Stimulated activated CD4-positive, alpha-beta T cell treated with anti-CD3 and anti-CD28 coated beads, Interleukin-1b, Interleukin-23, amount 100 ng/mL, for 1 hour (primary cell): ENCODE measurements at places on chromosomes 2 and 18.

- DNase-seq = no peak
These were observed 11.2 kb downstream of the CWC22 start for GRCh38 chr2:179995741-179996515.

DNA sequence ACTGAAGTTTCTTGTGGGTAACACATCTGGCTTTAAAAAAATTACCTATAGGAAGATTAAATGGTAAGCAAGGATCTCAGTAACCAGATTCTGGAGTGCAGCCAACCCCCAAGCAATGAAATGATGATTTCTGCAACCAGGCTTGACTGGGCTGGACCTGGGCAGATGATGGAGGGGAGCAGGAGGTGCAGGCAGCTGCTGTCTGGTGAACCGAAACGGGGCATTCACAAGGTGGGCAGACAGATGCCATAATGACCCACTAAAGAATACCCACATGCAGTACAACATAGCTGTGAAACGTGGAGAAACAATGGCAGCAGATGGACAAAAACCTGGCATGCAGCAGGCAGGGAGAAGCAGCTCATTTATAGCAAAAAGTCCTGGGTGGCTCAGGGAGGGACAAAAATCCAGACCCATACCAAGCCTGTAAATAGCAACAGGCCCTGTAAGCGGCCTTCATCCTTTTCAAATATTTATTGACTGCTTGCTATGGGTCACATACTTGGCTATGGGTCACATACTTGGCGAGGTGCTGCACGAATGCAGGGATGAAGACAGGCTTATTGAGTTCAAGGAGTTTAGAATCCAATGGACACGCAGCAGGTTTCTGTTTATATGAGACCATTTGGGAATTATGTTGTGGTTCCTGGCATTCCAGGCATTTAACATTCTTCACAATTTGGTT lies 244.7 kb downstream of the HRH4 start:
- DNase-seq = no peak

DNA sequence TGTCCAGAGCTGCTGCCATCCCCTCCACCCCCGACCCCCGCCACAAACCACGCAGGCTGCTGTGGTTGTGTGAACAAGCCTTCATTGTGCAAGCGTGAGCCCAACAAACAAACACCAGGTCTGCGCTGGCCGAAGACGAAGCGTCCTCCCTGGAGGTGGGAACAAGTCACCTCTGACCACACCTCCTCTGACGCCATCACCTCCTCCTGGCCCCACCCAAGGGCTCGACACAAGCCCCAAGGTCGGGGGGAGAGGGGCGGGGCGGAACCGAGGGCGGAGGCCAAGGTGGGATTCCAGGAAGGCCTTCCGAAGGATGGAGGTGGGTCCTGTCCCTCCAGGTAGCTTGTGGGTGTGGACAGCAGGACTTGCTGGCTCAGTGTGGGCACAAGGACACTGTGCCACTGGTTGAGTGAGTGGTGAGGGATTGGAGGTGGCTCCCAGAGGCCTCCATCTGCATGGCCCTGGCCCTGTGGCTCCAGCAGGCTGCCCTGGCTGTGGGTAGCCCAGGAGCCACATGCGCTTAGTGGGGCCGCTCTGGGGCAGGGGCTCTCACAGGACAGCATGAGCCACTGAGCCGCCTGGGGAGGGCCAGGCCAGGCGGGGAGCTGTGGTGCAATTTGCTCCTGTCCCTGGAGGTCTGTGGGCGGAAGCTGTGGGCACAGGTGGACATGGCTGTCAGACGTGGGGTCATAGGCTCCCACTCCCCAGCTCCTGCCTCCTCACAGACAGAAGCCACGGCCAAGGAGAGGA lies 7.4 kb upstream of the GPR17 start:
- DNase-seq = no peak

DNA sequence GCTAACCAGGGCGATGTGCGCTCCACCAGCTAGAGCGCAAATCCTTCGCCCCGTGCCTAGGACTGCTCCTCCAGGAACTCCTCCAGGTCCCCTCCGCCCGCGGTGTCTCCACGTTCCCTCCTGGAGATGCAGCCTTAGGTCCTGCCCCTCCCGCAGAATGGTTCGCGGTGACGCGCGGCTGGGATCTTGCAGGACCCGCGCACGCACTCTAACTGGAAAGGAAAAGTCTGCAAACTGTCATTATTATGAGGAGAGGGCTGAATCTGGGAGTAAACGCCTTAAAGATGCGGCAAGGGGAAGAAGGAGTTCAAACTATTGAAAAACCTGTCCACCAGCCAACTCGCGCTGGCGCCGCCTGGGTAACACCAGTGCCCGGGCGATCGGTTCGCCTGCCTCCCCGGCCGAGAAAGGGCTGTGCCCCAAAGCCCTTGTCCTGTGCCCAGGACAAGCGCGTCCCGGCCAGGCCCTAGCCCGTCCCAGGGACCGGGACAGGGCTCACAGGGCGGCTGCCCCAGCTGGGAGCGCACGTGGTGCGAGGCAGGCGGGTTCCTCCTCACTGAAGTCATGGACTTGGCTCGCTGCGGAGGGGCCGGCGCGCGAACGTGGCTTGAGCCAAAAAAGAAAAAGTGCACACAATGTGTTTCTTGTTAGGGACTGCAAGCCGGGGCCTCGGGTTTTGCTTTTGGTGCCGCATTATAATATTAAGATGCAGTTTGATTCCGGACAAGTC lies 5.5 kb upstream of the ID2 start:
- DNase-seq = no peak

DNA sequence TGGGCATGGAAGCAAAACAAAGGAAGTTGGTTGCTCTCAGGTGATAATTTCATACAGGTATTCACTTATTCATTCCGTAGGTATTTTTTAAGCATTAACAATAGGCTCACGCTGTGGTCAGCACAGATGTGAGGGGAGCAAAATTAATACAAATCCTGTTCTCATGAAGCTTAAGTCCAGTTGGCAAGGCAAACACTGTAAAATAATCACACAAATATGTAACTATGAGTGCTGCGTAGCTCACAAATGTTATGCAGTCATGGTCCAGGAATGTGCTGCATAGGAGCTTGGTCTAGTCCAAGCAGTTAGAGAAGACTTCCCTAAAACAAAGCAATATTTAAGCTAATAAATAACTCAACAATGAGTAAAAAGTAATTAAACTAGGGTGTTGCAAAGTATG lies 23.9 kb downstream of the SP5 start:
- no peak for DNase-seq

GRCh38 chr2:150134223-150134857 lies 353.1 kb downstream of the RND3 start:
- no peak for DNase-seq

DNA sequence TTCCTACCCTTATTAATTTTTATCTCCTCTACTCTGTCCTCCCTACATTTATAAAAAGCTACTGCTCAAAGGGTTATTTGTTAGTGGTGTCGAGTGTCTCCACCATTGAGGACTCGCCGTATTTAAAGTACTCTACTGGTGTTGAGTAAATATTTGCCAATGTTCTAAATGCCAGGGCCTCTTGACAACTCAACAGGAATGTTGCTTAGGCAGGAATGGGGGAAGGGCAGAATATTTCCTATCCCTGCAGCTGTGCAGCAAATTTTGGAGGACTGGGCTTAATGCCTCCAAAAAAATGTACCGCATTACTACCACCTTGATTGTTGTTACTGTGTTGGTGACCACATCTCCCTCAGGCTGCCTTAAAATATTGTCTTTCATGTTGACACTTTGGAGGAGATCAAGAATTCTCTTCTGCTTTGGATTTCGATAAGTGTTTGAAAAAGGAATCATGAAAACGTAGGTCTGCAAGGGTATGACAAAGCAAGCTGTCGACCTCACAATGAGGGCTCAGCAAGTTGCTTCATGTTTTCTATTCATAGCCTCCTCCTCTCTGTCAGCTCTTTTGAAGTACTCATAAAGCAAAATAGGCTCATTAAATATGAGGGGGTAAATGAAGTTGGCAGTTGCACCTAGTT lies 84.3 kb downstream of the EFEMP1 start:
- DNase-seq = no peak

- no peak for DNase-seq
These were observed 154.7 kb downstream of the SOX11 start for GRCh38 chr2:5846881-5847280.

- DNase-seq = no peak
These were observed 12.1 kb upstream of the ALLC start for GRCh38 chr2:3645745-3646389.

- DNase-seq = no peak
These were observed 29.0 kb downstream of the ANO7 start for GRCh38 chr2:241217320-241218031.
